ENCODE measurements at places on chromosomes 11 and 22. TPM values are rescaled to one million over a fixed set of nuclear protein-coding genes. Genes with fewer than 3 reads are reported as not detected.

- peaks cover 7% of the 10 kb centered on the region for H3K4me1 ChIP-seq
- no peak overlapping the region for H3K4me3 ChIP-seq
- H3K27me3 ChIP-seq, result peaks cover 10% of the 10 kb centered on the region
- H3K36me3 ChIP-seq, result no peaks in the 10 kb centered on the region
- H3K27ac ChIP-seq, result no peak overlapping the region
Observed at GRCh38 chr11:95337175-95337957, 106.4 kb upstream of the SESN3 start.

- H3K27me3 ChIP-seq, result peaks cover 25% of the 10 kb centered on the region
- H3K36me3 ChIP-seq, result no peaks in the 10 kb centered on the region
- DNase-seq, result no peak
- no peak overlapping the region for H3K4me3 ChIP-seq
Observed at GRCh38 chr11:20248121-20248772, 88.0 kb upstream of the DBX1 start.

- H3K36me3 ChIP-seq, result no peaks in the 10 kb centered on the region
- H3K4me1 ChIP-seq, result peaks cover 4% of the 10 kb centered on the region
- H3K27ac ChIP-seq, result no peak overlapping the region
Observed at GRCh38 chr22:22554587-22555284, 4.3 kb downstream of the PRAME start.

GRCh38 chr11:64553554-64554201 is 37.3 kb upstream of the SLC22A12 start:
- peaks cover 6% of the 10 kb centered on the region for H3K4me1 ChIP-seq
- DNase-seq, result peak; percentile 54
- H3K36me3 ChIP-seq, result no peaks in the 10 kb centered on the region

GRCh38 chr11:38538866-38539680 is 1941.0 kb upstream of the RAG2 start:
- H3K36me3 ChIP-seq, result no peaks in the 10 kb centered on the region
- no peaks in the 10 kb centered on the region for H3K27me3 ChIP-seq
- H3K27ac ChIP-seq, result no peak overlapping the region
- H3K4me3 ChIP-seq, result no peak overlapping the region

DNA sequence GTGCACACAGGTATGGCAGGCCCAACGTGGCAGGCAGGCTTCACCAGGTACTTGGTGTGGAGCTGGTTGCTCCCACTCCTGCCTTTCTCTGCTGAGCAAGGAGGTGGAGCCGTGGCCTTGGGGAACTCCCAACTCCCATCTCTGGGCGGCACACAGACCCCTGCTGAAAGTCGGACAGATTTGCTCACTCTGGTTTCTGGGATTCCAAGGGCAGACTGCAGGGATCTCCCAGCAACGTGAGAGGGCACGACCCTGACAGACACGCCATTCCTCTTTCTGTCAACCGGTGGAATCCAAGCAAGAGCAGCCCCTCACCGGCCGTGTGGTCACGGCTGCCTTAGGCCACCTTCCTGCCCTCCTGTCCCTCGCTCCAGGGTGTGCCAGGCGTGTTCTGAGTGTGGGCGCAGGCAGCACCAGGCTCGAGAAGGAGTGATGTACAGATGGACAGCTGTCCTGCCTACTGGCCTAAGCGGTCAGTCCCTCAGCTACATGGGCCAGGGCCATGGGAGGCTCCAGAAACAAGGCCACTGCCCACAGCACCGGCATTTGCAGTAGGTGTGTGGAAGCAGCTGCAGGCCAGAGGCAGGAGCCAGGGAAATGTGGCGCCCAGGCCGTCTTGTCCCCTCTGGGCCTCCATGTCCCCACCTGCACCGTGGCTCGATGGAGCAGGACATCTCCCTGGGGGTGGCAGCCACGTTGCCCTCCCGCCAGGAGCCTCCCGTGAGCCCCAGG is 13.7 kb upstream of the PPARA start:
- no peak overlapping the region for H3K4me3 ChIP-seq
- H3K36me3 ChIP-seq, result no peaks in the 10 kb centered on the region
- H3K27me3 ChIP-seq, result no peaks in the 10 kb centered on the region
- no peak overlapping the region for H3K27ac ChIP-seq
- DNase-seq, result no peak

Gene CARD10
- total RNA-seq, result 0.25 TPM

Gene SHANK2
- total RNA-seq, result 0.28 TPM

Gene MFNG
- 94.0 TPM for total RNA-seq

Gene SLC7A4
- not detected for total RNA-seq

Gene APOL2
- 64.5 TPM for total RNA-seq

All from activated T-cell treated with anti-CD3 and anti-CD28 coated beads, Interleukin-2, amount 50 U/mL, for 72 hours (primary cell).